PC-3 (cell line): ENCODE measurements at places on chromosomes 12 and 14. TPM values are rescaled to one million over a fixed set of nuclear protein-coding genes. Genes with fewer than 3 reads are reported as not detected.

Gene KRT86
- 0.98 and 1.2 TPM in 2 replicates for total RNA-seq

Gene CDC42BPB
- total RNA-seq: 73.0 and 89.2 TPM in 2 replicates

DNA sequence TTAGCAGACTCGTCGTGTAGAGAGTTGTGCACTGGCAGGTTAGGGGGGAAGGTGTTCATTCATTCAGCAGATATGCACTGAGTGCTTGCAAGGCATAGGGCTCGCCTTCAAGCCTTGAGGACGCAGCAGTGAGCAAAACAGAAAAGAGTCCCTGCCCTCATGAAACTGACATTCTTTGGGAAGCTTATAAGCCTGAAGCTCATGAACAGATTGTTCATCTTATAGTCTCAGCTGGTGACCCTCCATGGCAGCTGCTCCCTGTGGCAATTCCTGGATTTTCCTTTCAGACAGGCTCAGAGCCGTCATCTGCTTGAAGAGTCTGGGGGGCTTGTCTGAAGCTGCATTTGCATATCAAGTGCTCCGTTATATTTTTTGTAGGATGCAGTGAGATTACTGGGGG lies 148.4 kb downstream of the PRKCH start:
- peak overlapping the region; percentile 93 for H3K27ac ChIP-seq
- no peaks in the 10 kb centered on the region for H3K27me3 ChIP-seq
- H3K4me1 ChIP-seq: peaks cover 51% of the 10 kb centered on the region
- H3K4me3 ChIP-seq: no peak overlapping the region

DNA sequence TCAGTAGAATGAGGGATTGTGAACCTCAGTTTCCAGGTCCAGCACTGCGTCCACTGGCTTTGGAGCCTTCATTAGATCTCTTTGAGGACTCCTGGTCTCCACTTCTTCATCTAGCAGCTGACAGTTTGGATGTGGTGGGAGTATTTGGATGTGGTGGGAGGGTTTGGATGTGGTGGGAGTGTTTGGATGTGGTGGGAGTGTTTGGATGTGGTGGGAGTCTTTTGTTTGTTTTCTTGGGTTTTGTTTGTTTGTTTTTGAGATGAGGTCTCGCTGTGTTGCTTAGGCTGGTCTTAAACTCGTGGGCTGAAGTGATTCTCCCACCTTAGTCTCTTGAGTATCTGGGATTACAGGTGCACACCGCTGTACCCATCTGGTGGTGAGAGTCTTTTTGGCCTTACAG lies 64.7 kb downstream of the IFT43 start:
- no peak for DNase-seq
- no peak overlapping the region for H3K27ac ChIP-seq
- no peaks in the 10 kb centered on the region for H3K4me1 ChIP-seq
- H3K36me3 ChIP-seq: no peaks in the 10 kb centered on the region

- H3K36me3 ChIP-seq: no peaks in the 10 kb centered on the region
- no peak overlapping the region for H3K27ac ChIP-seq
- H3K27me3 ChIP-seq: peaks cover 31% of the 10 kb centered on the region
- no peak for DNase-seq
Observed at GRCh38 chr14:76842414-76842813, 16.2 kb downstream of the LRRC74A start.
